Epithelial cell of alveolus of lung (primary cell): ENCODE measurements at places on chromosomes 2 and 18. TPM values are rescaled to one million over a fixed set of nuclear protein-coding genes. Genes with fewer than 3 reads are reported as not detected.

The ACMSD gene
- not detected in 2 replicates for total RNA-seq

The UGT1A10 gene
- total RNA-seq, result not detected in 2 replicates

The ACVR1C gene
- under 0.01 and 2.2 TPM in 2 replicates for total RNA-seq

The SERPINB3 gene
- total RNA-seq, result under 0.01 TPM in 1 of 2 replicates, not detected in the other

The KCNIP3 gene
- 0.78 and 0.96 TPM in 2 replicates for total RNA-seq

The SULT1C4 gene
- total RNA-seq, result 2.1 and 3.1 TPM in 2 replicates

The SYT4 gene
- total RNA-seq, result not detected in 2 replicates

The DSG1 gene
- total RNA-seq, result not detected in 2 replicates
